ENCODE measurements at places on chromosomes 11 and 22.

DNA sequence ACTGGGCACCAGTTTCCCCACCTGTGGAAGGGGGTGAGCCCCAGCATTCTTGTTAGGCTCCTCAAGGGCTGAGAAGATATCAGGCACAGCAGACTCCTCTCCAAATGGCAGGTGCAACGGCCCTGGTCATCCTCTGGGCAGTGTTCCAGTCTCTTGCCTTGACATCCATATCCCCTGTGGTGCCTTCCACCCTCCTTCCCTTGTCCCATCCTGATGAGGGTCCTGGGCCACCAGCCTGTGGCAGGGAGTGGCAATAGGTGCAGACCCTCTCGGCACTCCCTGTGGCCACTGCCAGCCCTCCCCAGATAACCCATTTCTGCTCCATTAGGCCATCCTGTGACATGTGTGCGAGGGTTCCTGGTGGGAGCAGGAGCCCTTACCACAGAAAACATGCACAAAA is 78.8 kb upstream of the NECTIN1 start:
- DNase-seq: no peak

GRCh38 chr11:1453611-1454034 is 33.0 kb downstream of the MOB2 start:
- no peak for DNase-seq

DNA sequence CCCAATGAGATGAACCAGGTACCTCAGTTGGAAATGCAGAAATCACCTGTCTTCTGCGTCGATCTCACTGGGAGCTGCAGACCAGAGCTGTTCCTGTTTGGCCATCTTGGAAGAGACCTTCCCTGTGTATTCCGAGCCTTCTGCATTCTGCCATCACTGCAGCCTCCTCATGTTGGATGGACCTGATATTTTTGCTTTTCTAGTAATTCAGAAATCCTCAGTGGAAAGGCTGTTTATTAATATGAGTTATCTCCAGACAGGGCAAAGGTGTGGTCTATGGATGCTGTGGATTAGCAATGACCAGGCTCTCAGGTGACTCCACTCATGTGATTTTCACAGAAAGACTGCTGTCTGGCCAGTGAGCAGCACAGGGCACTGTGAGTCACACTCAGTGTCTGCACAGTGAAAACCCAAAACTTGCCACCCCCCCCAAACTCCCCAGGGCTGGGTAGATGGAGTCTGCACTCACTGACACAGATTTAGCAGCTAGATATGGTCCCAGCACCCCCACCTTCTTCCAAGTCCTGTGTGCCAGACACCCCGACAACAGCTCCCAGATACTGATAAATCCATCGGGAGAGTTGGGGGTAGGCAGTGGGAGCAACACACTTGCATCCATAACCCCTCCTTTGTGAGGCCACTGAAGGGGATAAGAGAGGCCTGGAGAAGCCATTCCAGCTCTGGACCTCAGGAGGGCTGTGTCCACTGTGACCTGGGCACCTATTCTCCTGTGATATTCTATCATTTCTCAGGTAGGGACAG is 75.2 kb upstream of the TOP3B start:
- no peak for DNase-seq

DNA sequence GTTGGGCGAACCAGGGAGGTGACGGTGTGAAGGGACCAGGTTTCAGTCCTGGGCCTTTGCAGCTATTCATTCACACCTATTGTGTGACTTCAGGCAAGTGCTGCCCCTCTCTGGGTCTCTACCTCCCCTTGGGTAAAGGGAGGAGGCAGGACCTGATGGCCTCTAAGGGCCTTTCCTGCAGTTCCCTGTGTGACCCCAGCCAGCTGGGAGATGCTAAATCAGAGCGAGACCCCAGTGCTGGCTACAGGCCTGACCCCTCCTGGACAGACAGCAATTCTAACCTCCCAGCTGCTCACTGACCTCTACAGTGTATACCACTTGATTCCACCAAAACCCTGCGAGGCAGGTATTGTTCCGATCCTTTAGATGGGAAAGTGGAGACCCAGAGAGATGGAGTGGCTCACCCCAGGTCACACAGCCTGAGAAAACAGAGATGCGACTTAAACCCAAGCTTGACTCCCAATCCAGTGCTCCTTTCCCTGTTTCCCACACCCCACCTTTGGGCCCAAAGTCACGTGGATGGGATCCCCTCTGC is 6.2 kb downstream of the MAFF start:
- DNase-seq: no peak

GRCh38 chr22:29190051-29190450 is 15.6 kb upstream of the EMID1 start:
- DNase-seq: no peak
